ENCODE measurements at places on chromosomes 3 and 15. TPM values are rescaled to one million over a fixed set of nuclear protein-coding genes. Genes with fewer than 3 reads are reported as not detected.

Gene C2CD4A
- 0.15 TPM for total RNA-seq

Gene SOX14
- not detected for total RNA-seq

- no peaks in the 10 kb centered on the region for H3K36me3 ChIP-seq
- no peak overlapping the region for H3K4me3 ChIP-seq
- DNase-seq, result no peak
- H3K27ac ChIP-seq, result peak overlapping the region; percentile 32
Observed at GRCh38 chr3:43759297-43759782, 68.6 kb downstream of the ABHD5 start.

DNA sequence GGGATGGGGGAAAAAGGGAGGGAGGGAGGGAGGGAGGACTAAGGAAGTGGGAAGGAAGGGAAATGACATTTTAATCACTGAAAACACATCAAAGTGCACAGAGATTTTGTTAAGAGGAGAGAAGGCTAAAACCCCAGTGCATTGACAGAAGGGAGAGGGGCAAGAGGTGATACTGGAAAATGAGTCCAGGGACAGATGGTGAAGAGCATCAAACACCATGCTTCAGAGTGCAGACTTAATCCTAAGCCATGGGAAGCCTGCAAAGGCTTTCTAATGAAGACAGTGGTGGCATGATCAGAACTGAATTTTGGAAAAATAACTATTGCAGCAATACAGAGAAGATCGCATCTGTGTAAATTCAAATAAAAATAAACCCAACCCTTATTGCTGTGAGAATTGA is 41.8 kb downstream of the HGD start:
- no peaks in the 10 kb centered on the region for H3K27me3 ChIP-seq
- H3K36me3 ChIP-seq, result no peaks in the 10 kb centered on the region
- no peak overlapping the region for H3K4me3 ChIP-seq
- peaks cover 2% of the 10 kb centered on the region for H3K4me1 ChIP-seq

GRCh38 chr15:23073890-23074646 is 34.7 kb upstream of the TUBGCP5 start:
- no peaks in the 10 kb centered on the region for H3K36me3 ChIP-seq
- no peak overlapping the region for H3K27ac ChIP-seq
- H3K4me3 ChIP-seq, result no peak overlapping the region
- H3K4me1 ChIP-seq, result no peaks in the 10 kb centered on the region
- peak; percentile 34 for DNase-seq

DNA sequence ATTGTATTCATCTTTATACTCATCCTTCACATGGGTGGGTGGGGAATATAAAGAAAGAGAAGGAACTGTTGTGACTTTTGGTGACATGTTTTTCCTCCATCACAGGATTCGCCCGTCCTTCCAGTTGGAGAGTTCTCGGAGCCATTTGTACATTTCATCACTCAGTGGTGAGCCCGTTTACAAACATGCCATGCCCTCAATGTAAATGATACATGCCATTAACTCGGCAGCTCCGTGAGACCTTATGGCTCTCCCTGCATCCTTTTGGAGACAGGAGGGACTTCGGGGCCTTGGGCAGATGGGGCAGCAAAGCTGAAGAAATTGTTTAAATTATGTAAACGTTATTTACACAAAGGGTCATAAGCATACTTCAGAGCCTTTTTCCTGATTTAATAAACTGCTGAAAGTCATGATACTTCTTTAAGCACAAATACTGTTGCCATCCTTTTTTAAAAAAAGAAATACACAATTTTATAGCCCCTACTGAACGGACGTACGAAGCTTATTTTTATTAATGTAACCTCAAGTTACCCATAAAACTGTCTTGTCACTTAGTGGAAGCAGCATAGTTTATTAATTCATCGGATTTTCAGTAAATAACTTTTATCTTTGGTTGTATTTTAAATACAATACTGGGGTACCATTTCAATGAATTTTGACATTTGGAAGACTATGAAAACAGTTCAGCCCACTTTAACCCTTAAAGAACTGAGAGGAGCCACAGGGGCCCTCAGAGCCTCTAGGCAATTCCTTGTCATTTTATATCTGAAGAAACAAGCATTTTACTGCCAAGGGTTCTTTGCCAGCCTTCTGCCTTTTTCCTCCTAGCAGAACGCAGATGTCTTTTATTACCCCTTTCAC is 55.6 kb upstream of the SKOR1 start:
- no peaks in the 10 kb centered on the region for H3K36me3 ChIP-seq
- no peak for DNase-seq
- H3K27me3 ChIP-seq, result no peaks in the 10 kb centered on the region
- H3K4me3 ChIP-seq, result no peak overlapping the region

DNA sequence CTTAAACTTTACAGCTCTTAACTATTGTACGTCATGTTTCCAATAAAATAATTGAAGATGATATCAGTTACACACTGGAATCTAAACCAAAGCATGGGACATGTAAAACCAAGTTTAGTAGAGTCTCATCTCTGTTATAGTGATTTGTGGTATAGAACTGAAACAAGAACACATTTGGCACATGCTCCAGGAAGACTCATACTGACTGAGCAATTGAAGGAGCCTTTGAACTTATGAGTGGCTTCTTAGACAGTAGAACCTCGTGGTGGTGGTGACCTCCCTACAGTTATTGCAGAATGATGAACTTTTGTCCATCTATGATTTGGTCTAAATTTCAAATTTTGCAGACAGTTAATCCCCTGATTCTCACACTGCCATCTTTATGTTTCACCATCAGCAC is 729.7 kb downstream of the ROBO1 start:
- DNase-seq, result no peak
- H3K27ac ChIP-seq, result no peak overlapping the region
- H3K36me3 ChIP-seq, result no peaks in the 10 kb centered on the region
- no peak overlapping the region for H3K4me3 ChIP-seq

Gene HTR3E
- total RNA-seq, result not detected

Gene SNTN
- 14.7 TPM for total RNA-seq

DNA sequence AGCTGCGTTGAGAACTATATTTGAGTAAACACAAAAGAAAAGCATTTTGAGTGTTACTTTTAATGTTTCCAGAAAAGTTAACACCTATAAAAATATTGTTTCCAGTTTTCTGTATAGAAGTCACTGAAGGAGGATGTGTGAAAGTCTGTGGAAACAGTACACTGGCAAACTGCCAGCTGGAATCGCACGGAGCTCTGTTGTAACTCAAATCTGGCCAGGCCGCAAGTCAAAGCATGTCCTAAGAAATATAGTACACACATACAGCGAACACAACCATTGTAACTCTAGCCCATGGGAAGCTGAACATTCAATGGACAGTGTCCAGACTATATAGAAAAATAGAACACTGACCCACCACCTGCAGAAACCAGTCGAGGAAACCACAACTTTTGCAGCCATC is 657.2 kb downstream of the FHIT start:
- H3K4me3 ChIP-seq, result no peak overlapping the region
- H3K36me3 ChIP-seq, result no peaks in the 10 kb centered on the region

DNA sequence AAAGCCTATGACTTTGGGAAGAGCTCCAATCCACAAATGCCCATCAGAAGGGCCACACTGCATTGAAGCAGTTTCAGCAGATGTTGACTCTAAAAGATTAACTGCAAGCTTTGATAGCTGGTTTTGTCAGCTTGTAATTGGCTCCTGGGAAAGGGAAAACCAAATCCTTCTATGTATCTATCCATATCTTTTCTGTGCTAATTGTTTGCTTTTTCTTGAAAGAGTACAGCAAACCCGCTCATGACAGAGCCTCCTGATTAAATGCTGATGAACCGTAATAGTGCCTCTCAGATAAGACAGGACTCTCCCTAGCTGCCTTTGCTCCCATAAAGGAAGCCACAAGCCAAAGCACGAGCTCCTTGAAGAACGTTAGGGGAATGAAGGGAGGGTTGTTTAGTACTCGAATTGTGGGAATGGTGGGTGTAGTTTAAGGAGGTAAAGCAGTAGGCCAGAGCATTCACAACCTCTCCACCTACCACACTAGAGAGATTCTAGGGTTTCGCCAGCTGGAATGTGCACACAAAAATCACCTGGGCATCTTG is 33.6 kb upstream of the LRIG1 start:
- no peaks in the 10 kb centered on the region for H3K36me3 ChIP-seq
- H3K27me3 ChIP-seq, result no peaks in the 10 kb centered on the region
- DNase-seq, result no peak
- H3K4me1 ChIP-seq, result no peaks in the 10 kb centered on the region
- H3K27ac ChIP-seq, result no peak overlapping the region

Gene CNTN4
- total RNA-seq, result 10.7 TPM

Gene GJD2
- not detected for total RNA-seq

DNA sequence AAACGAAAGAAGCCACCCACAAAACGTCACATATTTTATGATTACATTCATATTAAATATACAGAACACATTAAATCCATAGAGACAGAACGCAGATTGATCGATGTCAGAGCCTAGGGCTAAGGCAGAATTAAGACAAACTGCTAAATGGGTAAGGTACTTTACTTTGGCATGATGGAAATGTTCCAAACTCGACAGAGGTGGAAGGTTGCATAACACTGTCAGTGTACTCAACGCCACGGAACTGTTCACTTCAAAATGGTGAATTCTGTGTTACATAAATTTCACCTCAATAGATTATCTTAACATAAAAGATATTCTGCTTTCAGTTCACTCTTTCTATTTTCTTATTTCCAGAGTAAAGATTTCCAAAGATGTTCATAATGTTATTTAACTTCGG is 158.4 kb downstream of the TBC1D5 start:
- no peak for DNase-seq
- H3K27ac ChIP-seq, result no peak overlapping the region
- H3K27me3 ChIP-seq, result no peaks in the 10 kb centered on the region

Gene FRMD5
- total RNA-seq, result 1.3 TPM

Gene HEG1
- total RNA-seq, result 168 TPM

Gene CDC25A
- total RNA-seq, result not detected

DNA sequence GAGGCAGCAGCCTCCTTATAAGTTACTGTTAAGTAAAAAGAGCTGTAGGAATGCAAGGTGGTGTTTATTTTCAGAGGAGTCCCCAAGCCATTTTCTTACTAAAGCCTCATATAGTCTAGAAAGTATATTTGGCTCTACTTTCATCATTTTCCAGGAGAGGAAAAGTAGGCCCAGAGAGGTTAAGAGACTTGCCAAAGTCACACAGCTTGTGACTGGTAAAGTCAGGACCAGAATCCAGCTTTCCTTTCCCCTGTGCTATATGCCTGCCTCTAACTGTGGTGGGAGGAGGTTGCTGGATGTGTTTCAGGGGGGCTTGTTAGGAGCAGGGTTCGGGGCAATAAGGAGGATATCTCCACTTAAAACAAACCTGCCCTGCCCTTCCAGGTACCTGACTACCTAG is 7.2 kb upstream of the OGG1 start:
- DNase-seq, result no peak
- H3K36me3 ChIP-seq, result peaks cover 86% of the 10 kb centered on the region
- no peak overlapping the region for H3K27ac ChIP-seq

- H3K4me3 ChIP-seq, result peak overlapping the region; percentile 13
- H3K36me3 ChIP-seq, result no peaks in the 10 kb centered on the region
- peak overlapping the region; percentile 90 for H3K27ac ChIP-seq
- H3K4me1 ChIP-seq, result peaks cover 14% of the 10 kb centered on the region
- no peak for DNase-seq
Observed at GRCh38 chr3:114624571-114625181, 330.8 kb downstream of the TIGIT start.

DNA sequence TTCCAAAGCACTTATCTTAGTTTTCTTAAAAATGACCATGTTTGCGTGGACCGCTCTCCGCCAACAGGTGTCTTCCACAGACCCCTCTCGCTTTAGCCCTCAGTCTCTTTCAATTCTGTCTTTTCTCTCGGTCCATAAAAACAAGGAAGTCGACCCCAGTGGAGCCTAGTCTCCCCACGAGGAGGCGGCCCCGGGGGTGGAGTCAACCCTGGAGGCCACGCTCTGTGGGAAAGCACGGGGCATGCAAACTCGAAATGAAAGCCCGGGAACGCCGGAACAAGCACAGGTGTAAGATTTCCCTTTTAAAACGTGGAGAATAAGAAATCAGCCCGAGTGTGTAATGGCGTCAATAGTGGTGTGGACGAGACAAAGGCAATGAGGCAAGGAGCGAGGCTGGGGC is 49.1 kb downstream of the EBLN2 start:
- no peaks in the 10 kb centered on the region for H3K36me3 ChIP-seq
- no peaks in the 10 kb centered on the region for H3K27me3 ChIP-seq
- H3K4me1 ChIP-seq, result no peaks in the 10 kb centered on the region
- no peak overlapping the region for H3K27ac ChIP-seq

Gene GRAMD1C
- total RNA-seq, result 4.0 TPM

DNA sequence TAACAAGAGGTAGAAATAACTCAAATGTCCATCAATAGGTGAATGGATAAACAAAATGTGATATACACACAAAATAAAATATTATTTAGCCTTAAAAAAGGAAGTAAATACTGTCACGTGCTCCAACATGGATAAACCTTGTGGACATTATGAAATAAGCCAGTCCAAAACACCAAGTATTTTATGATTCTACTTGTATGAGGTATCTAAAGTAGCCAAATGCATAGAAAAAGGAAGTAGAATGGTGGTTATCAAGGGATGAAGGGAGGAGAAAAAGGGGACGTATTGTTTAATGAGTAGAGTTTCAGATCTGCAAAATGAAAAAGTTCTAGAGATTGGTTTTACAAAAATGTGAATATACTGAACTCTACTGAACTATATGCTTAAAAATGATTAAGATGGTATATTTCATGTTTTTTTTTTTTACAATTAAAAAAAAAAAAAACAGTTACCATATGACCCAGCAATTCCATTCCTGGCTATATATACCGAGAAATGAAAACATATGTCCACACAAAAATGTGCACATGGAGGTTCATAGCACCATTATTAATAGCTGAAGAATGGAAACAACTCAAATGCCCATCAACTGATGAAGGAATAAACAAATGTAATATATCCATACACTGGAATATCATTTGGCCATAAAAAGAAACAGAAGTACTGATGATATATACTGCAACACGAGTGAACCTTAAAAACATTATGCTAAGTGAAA is 29.1 kb upstream of the MAP6D1 start:
- peaks cover 19% of the 10 kb centered on the region for H3K36me3 ChIP-seq
- H3K27me3 ChIP-seq, result no peaks in the 10 kb centered on the region
- H3K4me1 ChIP-seq, result no peaks in the 10 kb centered on the region
- no peak overlapping the region for H3K4me3 ChIP-seq

DNA sequence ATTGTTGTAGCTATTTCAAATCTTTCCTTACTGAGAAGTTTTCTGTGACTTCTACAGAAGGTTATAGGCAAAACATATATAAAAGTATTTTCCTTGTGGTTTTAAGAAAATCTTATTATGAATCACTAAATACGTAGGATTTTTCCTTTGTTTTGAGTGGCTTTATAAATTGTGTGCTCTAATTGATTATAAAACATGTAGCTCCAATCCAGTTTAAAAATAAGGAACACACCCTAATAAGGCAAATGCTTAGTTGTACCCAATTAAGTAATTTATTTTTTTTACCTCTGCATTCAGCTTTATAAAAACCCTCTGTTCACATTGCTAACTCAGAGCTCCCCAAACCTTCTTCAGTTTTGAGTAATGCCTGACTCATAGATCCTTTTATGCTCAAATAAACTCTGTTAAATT is 408.0 kb downstream of the NAALADL2 start:
- no peaks in the 10 kb centered on the region for H3K27me3 ChIP-seq
- no peak for DNase-seq

- DNase-seq, result no peak
- H3K36me3 ChIP-seq, result no peaks in the 10 kb centered on the region
- no peaks in the 10 kb centered on the region for H3K27me3 ChIP-seq
- H3K4me3 ChIP-seq, result no peak overlapping the region
Observed at GRCh38 chr3:96236522-96236921, 577.9 kb upstream of the EPHA6 start.
